ENCODE measurements at places on chromosomes 7 and 10.
A peak's percentile ranks its signal among the peaks of the same experiment; 100 is the strongest.

DNA sequence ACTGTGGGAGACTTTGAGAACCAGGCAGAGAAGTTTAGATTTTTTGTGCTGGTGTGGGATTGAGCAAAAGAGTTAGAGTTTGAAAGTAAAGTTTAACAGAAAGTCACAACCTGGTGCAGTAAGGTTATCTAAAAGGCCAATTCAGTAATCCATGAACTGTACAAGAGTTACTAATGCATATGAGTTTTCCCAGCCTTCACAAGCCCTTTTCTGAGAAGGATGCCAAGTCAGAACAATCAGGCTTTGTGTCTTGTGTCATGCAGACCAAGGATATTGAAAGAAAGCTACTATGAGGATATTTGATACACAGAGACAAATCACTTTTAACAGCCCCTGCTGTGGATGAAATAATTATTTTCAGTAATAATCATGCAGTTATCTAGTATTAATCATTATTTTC lies 68.8 kb upstream of the MYO3A start:
- no peak for DNase-seq

DNA sequence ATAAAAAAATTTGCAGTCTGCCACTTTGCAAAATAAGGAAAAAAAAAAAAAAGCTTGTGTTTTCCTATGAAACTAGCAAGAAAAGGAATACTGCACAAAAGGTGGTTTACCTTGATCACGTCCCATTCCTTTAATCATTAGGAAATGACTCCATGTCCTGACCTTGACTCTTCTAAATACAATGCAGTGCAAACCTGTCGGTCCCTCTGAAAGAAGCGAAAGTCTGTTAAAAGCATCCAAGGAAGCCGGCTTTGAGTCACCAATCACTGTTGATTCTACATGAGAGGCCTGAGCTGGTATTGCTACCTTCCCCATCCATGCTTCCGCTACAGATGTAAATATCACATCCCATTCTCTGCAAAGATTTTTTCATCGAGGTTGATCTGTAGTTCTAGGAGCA lies 652.1 kb downstream of the SDK1 start:
- DNase-seq, result no peak

DNA sequence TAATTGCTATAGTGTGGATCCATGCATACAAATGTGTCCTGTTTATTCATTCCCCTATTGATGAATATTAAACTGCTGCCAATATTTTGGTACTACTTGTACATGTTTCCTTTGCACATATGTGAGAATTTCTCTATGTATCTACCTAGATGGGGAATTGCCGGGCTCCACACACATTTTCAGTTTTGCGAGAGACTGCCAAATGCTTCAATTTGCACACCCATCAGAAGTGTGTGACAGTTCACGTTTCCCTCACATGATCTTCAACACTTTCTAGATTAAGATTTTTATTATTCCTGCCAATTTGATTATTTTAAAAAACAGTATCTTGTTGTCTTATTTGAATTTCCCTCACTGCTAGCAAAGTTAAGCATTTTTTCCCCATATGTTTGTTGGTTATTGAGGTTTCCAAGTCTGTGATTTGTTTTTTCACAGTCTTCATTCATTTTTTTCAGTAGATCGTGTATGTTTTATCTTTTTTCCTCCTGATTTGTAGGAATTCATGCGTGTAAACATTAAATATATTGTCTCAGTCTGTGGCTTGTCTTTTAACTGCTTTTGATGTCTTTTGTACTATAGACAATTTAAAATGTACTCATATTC lies 2.4 kb upstream of the KLF14 start:
- DNase-seq, result no peak

- DNase-seq, result peak; percentile 24
Observed at GRCh38 chr7:151018421-151019129, 5.7 kb downstream of the ATG9B start.

- DNase-seq, result no peak
Observed at GRCh38 chr7:117173035-117173770, 149.7 kb downstream of the WNT2 start.

DNA sequence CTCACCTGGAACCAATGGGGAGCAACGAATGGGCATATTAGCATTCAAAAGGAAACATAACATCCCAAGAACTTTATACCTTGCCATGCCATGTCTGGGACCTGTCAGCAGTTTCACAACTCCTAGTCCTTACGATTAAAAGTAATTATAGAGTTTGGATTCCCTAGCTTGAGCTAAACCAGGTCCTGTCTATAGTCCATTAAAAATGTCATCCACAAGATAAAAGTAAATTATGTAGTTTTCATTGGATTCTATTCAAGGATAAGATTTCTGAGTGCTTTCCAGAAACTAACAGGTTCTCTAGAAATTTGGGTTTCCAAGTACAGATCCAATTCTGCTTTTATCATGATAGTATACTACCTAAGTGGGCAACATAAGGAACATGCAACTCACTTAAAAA lies 163.6 kb upstream of the PTN start:
- no peak for DNase-seq

DNA sequence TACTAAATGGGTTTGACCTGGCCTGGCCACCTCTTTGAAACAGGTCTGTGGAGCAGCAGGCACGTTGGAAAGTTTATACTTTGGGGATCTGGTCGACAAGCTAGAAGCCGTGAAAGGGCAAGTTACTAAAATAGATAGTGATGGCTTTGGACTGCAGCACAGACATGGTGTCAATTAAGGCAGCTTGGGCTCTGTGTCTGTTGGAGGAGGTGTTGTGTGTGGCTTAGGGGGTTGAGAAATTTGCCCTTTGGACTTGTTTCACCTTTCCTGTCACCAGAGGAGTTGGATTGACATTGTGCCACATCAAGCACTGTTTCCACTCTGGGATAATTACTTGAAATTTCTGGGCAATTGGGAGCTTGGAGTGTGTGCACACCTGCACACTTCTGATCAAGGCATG lies 251.8 kb upstream of the MKI67 start:
- no peak for DNase-seq

DNA sequence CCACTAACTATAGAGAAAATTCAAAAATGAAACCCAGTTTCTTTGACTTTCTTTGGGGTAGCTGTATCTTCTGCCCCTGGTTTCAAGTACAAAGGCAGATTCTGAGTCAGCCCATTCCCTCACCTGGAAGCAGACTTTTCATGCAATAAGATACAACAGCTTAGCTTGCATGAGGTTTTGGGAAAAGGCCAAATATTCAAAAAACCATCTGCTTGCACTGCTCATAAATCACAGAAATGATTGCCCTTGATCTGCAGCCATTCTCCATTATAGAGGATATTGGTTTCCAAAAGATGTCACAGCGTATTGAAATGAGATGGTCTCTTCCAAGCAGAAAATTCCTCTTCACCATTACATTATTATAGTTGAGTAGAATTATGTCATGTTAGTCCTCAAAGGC lies 354.0 kb downstream of the PHF14 start:
- no peak for DNase-seq

DNA sequence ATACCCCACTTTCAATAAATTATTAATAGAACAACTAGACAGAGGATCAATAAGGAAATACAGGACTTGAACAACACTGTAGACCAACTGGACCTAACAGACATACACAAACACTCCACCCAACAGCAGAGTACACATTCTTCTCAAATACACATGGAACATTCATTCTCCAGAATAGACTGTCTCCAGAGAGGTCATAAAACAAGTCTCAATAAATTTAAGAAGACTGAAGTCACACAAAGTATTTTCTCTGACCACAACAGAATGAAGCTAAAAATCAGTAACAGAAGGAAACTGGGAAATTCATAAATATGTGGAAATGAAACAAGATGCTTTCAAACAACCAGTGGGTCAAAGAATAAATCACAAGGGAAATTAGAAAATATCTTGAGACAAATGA lies 119.8 kb downstream of the SMURF1 start:
- DNase-seq, result no peak

GRCh38 chr7:53609185-53609584 lies 573.8 kb downstream of the POM121L12 start:
- no peak for DNase-seq

Data from CD4-positive, alpha-beta T cell treated with Interleukin-2 at 100 ng/mL for 4 hours (primary cell).